ENCODE measurements at places on chromosomes 6 and 20.

- DNase-seq, result no peak
Measured at GRCh38 chr6:30565772-30566171, 5.5 kb upstream of the ABCF1 start.

GRCh38 chr6:15065261-15065989 is 180.4 kb upstream of the JARID2 start:
- no peak for DNase-seq

GRCh38 chr6:157760589-157761330 is 62.3 kb upstream of the SNX9 start:
- DNase-seq, result no peak

GRCh38 chr6:7723041-7723447 is 2.9 kb upstream of the BMP6 start:
- DNase-seq, result peak; percentile 15

DNA sequence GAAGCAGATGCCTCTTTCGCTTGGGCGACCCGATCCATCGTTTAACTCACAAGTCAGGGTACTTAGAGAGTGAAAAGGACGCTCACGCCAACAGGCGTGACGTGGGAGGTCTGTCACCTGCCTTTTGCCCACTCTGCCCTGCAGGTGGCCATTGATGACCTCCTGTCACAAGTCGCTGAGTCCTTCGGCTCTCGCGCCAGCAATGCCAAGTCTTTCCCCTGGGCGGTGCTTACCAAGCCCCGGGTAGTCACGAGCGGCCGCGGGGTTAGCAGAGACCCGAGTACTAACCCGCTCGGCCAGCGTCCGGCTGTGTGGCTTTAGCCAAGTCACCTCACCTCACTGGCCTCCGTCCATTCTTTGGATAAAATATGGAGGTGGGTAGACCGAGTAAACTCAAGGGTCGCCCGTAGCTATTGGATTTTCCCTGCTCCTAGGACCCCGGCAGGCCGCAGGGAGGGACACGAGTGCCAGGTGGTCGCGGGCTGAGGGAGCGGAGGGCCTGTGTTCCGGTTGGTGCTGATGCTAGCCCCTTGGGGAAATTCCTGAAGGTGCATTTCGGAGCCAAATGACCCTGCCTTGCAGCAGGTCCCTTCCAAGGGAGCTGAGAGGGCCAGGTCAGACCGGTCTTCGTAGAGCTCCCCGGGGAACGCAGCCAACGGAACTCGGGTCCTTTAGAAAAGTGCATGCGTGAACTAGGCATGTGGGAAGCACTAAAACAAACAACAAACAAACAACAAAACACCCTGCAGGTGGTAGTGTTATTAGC is 668 bp downstream of the PKIB start:
- DNase-seq, result no peak

DNA sequence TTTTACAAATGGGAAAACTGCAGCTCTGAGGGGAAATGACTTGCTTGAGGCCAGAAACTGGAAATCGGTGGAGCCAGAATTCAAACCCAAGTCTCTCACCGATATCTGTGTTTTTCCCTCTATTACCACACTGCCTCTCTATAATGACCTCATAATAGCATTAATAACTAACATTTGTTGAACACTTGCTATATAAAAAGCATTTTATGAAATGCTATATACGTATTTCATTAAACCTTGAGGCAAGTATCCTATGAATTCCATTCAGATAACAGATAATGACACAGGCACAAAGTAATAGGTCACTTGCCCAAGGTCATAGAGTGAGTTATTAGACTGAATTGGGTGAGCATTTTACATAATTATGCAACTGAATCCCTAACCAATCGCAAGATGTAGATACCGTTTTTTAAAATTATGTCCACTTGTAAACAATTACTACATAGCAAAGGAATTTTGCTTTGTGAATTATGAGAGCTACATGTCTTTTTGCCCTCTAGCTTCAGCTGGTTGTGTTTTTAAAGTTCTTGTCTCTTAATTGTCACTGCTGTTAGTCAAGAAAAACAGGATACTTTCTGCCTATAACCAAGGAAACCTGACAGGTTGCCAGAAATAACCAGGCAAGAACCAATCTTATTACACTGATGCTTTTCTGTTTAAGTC is 4.7 kb downstream of the DSN1 start:
- no peak for DNase-seq

DNA sequence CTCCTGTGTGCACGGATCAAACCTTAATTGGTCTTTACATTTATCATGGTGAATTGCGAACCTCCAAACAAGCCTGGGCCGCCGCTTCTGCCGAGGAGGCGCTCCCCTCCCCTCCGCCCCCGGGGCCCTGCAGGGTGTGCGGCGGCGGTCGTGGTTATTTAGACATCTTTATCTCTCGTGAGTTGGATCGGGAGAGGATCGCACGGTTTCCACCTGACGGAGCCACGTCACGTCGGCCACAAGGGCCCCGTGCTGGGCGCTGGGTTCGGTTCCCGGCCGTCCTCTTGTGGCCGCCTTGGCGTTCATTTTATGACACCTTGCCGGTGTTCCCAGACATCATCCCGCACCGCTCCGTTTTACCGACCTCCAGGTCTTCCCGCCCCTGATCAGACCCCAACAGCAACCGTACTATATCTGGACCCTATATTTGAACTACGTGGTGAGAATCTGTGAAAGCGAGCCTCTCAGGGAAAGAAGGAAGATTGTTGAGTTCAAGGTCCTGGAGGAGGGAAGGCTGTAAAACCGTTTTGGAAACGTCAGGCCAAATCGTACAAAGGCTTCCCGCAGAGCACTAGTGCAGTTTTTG is 1.3 kb upstream of the CNR1 start:
- no peak for DNase-seq

DNA sequence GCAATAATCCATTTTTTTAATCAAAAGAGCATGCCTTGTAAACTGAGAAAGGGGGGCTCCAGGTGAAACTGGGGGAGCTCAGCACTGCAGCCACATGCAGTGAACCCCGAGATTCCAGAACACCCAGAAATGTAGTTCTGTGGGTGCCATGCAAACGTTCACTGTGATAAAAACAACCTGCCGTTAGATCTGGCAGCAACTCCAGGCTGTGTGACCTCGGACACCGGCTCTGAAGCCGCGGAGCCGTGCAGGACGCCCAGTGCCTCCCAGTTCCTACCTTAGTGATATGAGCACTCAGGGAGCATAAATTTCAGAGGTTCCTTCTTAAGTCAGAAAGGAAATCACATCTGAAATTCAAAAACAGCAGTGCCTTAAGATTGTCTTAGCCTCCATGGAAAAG is 85.4 kb upstream of the THBS2 start:
- no peak for DNase-seq

- peak; percentile 33 for DNase-seq
Measured at GRCh38 chr6:136723780-136724179, 68.5 kb downstream of the MAP3K5 start.

GRCh38 chr20:18066421-18067333 is 9.0 kb upstream of the OVOL2 start:
- DNase-seq, result no peak

DNA sequence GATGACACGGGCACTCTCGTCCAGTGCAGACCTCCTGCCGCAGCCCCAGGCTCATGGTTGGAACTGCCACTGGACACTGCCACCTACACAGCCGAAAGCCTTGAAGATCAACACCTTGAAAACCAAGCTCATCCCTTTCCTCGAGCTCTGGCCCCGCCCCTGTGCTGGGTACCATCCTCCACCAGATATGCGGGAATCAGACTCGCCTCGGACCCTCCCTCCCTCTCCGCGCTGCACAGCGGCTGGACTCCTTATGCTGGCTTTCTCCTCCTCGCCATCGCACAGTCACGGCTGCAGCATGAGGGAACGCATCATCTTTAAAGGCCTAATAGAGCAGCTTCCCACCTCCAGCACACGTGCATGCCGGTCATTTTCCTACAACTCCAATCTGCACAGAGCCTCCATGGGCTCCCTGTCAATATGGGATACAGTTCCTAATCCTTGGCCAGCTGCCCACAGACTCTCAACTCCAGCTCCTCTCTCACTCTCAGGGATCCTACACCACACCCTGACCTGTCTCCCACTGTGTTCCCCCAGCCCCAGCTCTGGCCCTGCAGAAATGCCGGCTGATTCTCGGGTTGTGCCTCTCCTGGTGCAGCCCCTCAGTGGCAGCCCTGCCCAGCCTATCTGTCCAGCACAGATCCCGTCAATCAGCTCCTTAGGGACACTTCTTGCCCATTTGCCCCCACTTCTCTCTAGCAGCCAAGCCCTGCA is 23.2 kb downstream of the TXNDC5 start:
- no peak for DNase-seq

- no peak for DNase-seq
Measured at GRCh38 chr20:16476032-16476431, 97.2 kb downstream of the KIF16B start.

GRCh38 chr20:41158082-41158625 is 20.8 kb downstream of the PLCG1 start:
- no peak for DNase-seq

- no peak for DNase-seq
Measured at GRCh38 chr20:33848391-33848790, 37.2 kb downstream of the CHMP4B start.

DNA sequence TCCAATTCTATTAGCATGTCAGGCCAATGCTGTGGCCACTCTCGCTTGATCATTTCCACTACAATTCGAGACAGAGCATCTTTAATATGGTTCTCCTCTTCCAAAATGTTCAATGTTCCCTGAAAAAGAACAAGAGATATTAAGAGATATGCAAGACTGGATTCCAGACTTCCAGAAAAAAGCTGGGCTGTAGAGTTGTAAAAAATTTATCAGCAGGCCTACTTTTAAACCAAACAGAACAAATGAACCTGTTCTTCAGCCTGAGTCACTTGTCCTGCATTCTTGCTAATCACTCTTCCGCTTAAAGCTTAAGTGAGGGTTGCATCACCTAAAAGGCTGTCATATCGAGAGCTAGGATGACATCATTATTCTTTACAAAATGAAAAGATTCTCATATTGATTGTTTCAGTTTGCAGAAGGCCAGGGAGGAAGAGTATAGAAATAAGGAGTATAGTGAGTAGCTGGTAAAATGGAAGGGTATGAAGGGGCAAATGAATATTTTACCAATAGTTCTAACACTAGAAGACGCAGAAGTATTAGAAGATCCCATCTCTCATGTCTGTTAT is 4.9 kb downstream of the XPO5 start:
- DNase-seq, result no peak

GRCh38 chr20:38061109-38061508 is 27.6 kb downstream of the RPRD1B start:
- no peak for DNase-seq

DNA sequence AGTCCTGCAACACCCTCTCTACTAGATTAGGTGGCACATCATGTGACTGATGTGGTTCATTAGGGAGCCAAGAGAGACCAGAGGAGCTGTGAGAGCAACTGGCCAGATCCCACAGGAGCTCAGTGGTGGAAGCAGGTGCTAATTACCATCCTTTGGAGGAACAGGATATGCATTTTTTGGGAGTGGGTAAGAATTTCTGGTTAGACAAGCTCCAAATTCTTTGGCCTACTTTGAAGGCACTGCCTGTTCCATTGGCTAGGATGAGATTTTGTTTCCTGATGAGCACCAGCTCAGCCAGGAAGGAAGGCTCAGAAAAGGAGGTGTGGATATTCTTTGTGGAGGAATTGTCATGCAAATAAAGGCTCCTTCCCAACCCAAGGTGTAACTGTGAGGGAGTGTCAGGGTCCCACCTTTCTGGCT is 130.3 kb upstream of the BMP2 start:
- no peak for DNase-seq

GRCh38 chr6:132742495-132742894 is 15.2 kb downstream of the VNN2 start:
- DNase-seq, result no peak

- no peak for DNase-seq
Measured at GRCh38 chr20:22374066-22374465, 210.3 kb downstream of the FOXA2 start.

DNA sequence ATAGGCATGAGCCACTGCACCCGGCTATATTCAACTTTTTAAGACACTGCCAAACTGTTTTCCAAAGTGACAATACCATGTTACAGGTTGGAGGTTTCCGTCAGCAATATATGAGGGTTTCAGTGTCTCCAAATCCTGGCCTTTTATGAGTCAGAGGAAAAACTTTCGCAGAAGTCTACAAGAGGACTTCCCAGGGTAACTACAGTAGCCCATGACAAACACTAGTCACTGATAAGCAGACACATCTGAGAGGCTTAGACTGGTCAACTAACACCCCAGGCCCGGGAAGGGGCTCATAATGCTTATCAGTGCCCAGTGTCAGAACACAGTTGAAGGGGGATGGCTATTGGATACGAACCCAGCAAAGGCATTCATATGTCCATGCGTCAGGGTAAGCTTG is 85.4 kb downstream of the SOX4 start:
- DNase-seq, result no peak

DNA sequence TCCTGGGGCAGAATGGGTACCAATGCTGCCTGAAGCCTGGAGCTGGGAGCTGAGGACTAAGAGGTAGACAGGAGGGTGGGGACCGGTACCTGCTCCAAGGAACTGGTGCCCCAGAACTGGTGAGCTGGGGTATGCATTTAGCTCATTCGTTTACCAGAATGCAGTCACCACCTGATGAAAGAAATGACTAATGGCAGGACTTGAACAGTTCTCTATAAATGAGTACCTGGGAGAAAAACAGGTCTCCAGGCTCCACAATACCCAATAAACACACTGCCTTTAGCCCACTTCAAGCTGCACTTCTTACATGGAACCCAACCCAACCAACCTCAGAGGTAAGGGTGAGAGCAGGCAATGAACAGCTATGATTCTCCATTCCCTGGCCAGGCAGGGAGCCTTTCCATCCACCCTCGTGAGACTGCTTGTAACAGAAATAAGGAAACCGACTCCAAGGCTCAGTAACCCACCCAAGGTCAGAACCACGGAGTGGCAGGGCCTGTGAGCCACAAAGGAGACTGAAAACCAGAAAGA is 15.4 kb downstream of the FKBP1A start:
- no peak for DNase-seq

DNA sequence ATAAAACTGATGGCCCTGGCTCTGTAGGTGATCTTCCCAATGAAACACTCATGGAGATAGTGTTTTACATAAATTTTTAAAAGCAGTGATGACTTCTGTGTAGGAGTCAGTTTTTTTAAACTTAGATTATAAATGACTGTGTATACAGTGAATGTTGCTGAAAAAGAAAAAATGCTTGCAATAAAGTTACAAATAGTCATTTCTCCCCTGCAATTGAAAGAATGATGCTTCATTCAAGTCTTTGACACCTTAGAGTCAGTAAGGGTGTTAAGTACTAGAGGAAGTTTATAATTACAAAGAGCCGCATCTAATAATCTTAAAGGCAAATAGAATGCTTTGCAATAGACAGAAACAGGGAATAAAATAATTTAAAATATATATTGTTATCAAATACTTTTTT is 27.6 kb downstream of the ZNF292 start:
- no peak for DNase-seq

DNA sequence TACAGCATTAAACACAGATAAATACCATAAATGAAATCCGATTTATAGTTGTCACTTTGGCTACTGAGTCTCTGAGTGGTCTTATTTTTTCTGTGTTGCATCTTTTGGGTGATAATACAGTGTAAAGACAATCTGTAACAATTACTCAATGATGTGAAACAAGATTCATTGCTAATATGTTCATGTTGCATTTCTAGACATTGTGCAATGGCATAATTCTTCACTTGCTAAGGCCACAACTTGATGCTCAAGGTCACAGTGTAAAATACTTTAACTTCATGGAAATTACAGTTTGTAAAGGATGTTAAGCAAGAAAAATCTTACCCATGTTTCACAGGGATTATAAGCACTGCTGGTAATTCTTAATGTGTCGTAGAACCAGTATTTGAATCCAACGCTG is 74.9 kb upstream of the SMLR1 start:
- DNase-seq, result no peak

Data from GF-D8 (cell line).